ENCODE measurements at places on chromosomes 2 and 18.

DNA sequence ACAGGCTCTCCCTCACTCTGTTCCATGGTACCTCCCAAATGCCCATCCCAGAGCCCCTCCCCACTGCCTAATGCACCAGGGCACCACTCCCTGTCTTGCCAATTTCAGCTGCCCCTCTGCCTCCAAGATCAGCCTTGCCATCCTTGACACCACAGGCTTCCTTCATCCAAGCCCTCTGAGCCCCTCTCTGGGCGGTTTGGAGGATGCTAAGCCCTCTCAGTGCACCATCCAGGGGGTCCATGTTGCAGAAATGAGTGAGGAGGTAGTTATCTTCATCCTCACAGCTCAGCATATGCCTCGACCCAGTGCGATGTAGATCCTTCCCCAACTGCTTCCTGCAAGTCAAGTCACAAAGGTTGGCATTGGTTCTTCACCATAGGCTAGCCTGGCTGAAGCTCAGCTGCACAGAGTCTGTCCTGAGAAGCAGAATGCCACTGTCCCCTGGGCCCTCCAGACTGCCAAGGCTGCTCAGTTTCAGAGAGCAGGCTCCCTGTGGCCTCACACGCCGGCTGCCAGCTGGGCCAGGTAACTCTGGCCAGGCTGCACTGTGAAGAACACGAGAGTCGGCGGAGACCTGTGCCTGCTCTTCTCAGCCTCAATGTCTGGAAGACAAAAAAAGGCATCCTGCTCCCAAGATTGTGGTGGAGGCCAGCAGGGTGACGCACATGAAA lies 9.9 kb upstream of the MAP3K2 start:
- no peak for DNase-seq

- DNase-seq, result no peak
Measured at GRCh38 chr2:9077691-9078090, 74.2 kb upstream of the MBOAT2 start.

- no peak for DNase-seq
Measured at GRCh38 chr2:29053223-29053622, 21.1 kb downstream of the PCARE start.

- no peak for DNase-seq
Measured at GRCh38 chr2:136127356-136127755, 9.4 kb upstream of the CXCR4 start.

DNA sequence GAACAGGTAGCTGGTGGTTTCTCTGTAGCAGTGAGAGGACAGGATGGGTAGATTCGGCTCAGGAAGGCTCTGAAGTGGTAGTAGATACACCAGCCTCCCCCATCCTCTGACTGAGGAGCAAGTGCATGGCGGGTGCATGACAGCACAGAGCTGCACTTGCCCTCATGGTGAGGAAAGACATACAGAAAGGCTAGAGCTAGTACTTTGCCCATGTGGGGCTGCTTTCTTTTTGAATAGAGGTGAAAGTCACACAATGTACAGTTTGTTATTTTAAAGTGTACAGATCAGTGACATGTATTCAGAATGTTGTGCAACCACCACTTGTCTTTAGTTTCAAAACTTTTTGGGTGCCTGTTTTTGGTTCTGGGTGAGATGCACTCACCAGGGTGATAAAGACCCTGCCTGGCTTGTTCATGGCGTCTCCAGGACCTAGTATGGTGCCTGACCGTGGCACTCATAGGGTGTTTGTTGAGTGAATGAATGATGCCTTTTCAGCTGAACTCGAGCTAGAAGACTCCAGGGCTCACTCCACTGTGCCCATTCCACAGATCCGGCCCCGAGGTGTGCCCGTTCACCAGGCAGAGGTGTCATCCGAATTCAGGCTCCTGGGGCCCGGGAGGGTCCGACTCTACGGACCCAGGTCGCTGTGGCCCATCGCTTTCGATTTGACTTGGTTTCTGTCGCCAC lies 421 bp upstream of the VAMP5 start:
- DNase-seq, result no peak

DNA sequence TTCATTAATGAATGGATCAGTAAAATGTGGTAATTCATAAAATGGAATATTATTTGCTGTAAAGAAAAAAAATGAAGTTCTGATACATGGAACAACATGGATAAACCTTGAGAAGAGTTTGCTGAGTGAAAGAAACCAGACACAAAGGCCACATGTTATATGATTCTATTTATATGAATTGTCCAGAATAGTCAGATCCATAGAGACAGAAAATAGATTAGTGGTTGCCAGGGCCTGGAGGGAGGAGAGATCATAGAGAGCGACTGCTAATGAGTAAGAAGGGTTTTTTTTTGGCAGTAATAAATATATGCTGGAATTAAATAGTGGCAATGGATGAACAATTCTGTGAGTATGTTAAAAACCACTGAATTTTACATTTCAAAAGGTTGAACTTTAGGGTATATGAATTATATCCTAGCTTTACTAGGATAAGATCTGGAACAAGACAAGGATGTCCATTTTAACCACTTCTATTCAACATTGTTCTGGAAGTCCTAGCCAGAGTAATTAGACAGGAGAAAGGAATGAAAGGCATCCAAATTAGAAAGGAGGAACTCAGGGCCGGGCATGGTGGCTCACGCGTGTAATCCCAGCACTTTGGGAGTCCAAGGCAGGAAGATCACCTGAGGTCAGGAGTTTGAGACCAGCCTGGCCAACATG lies 48.8 kb downstream of the MAPRE2 start:
- DNase-seq, result no peak

DNA sequence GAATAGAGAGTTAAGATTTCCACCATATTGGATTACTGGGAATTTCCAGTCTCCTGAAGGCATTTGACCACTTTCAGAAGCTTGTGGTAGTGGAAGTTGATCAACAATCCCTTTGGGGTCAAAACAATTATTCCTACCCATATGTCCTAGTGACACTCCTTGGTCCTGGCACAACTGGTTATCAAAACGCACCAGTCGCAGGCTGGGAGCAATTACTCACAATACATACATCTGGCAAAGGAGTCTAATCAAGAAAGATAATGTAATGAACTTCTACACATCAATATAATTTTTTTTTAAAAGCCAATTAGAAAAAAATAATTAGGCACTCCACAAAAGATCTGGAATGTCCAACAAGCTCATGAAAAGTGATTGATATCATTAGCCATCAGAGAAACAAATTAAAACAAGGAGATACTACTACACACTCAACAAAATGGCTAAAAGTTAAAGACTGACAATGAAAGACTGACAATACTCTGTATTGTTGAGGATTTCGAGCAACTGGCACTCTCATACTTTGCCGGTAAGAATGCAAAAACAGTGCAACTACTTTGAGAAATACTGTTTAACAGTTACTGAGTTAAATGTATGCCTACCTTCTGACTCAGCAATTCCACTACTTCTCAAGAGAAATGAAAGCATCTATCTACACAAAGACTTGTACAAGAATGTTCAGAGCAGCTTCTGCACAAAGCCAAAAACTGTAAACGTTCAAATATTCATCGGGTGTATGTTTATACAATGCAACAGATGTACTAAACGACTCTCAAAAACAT lies 2.0 kb downstream of the INO80C start:
- no peak for DNase-seq

DNA sequence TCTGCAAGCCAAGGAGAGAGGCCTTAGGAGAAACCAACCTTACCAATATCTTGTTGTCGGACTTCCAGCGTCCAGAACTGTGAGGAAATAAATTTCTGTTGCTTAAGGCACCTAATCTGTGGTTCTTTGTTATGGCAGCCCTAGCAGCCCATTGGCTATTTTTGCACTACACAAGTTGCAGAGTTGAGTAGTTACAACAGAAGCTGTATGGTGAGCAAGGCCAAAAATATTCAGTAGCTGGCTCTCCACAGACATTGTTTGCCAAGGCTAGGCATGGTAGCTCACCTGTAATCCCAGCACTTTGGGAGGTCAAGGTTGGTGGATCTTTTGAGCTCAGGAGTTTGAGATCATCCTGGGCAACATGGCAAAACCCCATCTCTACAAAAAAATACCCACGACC lies 27.1 kb upstream of the SCYGR1 start:
- DNase-seq, result no peak

DNA sequence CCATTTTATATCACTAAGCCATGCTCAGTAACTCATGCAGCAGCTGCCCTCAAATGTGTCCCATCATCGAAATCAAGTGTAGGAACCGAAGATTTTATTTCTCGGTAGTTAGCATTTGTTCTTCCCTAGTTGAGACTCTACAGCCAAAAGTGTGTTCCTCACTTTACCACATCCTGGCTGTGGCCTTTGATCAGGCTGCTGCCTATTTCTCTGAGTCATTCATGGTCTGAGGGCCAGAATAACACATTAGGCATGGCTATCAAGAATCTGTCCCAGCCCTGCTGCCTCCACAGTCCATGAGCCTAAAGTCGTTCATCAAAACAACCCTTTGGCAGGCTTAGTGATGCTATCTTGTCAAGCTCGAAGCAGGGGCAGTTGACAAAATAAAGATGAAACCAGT lies 300.1 kb downstream of the TDRD15 start:
- DNase-seq, result no peak

Data from activated CD8-positive, alpha-beta memory T cell treated with anti-CD3 and anti-CD28 coated beads for 4 hours (primary cell).